Sigmoid colon (tissue), 7 donors: ENCODE measurements at places on chromosomes 1 and 21.

DNA sequence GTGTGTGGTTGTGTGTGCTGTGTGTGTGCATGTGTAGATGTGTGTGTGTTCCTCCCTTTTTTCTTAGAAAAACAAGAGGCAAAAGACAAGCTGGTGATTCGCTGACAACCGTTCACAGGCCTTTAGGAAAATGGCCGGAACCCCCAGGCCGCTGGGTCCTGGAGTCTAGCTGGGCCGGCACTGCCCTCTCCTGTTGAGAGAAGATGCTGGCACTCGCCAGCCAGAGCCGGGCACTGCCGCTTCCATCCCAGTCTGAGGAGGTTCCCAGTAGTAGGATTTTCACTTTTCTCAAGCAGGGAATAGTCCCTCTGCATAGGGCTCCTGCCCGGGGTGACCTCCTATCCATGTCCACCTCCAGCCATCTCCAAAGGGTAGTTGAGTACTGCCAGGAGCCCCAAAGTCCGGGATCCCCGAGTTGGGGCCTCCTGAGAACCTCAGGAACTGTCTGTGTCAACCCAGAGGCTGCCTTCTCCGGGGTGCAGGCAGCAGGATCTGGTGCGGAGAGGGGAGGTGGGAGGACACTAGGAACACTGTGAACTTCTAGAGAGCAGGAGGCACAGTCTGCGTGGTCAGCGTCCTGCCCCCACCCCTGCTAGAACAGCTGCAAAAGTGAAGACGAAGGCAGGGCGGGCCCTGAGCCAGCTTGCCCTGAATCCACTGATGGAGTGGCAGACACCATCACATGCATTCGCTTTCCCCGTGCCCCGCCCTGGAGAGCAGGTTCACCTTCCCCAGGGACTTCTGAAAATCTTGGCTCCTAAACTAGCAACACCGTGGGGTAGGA is 44.1 kb upstream of the ARHGEF16 start:
- no peak overlapping the region for H3K27ac ChIP-seq
- no peak overlapping the region for H3K4me3 ChIP-seq
- H3K36me3 ChIP-seq = no peaks in the 10 kb centered on the region
- DNase-seq = no peak
- peaks cover 86% of the 10 kb centered on the region for H3K27me3 ChIP-seq

- no peaks in the 10 kb centered on the region for H3K36me3 ChIP-seq
- H3K4me1 ChIP-seq = no peaks in the 10 kb centered on the region
- no peak for DNase-seq
These were observed 26.2 kb upstream of the ZC3H12A start for GRCh38 chr1:37448185-37448584.

GRCh38 chr1:31605908-31606427 is 11.5 kb upstream of the HCRTR1 start:
- no peaks in the 10 kb centered on the region for H3K4me1 ChIP-seq
- H3K4me3 ChIP-seq = no peak overlapping the region
- H3K27ac ChIP-seq = no peak overlapping the region

- H3K4me3 ChIP-seq = no peak overlapping the region
- H3K4me1 ChIP-seq = no peaks in the 10 kb centered on the region
- no peaks in the 10 kb centered on the region for H3K36me3 ChIP-seq
- no peak for DNase-seq
- no peaks in the 10 kb centered on the region for H3K27me3 ChIP-seq
These were observed 104.1 kb downstream of the NTNG1 start for GRCh38 chr1:107244709-107245500.

- H3K36me3 ChIP-seq = no peaks in the 10 kb centered on the region
- no peaks in the 10 kb centered on the region for H3K4me1 ChIP-seq
- no peaks in the 10 kb centered on the region for H3K27me3 ChIP-seq
- no peak for DNase-seq
- no peak overlapping the region for H3K4me3 ChIP-seq
These were observed 27.9 kb downstream of the DIP2A start for GRCh38 chr21:46486481-46487126.
